Activated CD4-positive, alpha-beta T cell treated with anti-CD3 and anti-CD28 coated beads, Interleukin-2, amount 10 ng/mL, durations not matched to agents 24 days and 14 days (primary cell): ENCODE measurements at places on chromosomes 4 and X.
A peak's percentile ranks its signal among the peaks of the same experiment; 100 is the strongest.

DNA sequence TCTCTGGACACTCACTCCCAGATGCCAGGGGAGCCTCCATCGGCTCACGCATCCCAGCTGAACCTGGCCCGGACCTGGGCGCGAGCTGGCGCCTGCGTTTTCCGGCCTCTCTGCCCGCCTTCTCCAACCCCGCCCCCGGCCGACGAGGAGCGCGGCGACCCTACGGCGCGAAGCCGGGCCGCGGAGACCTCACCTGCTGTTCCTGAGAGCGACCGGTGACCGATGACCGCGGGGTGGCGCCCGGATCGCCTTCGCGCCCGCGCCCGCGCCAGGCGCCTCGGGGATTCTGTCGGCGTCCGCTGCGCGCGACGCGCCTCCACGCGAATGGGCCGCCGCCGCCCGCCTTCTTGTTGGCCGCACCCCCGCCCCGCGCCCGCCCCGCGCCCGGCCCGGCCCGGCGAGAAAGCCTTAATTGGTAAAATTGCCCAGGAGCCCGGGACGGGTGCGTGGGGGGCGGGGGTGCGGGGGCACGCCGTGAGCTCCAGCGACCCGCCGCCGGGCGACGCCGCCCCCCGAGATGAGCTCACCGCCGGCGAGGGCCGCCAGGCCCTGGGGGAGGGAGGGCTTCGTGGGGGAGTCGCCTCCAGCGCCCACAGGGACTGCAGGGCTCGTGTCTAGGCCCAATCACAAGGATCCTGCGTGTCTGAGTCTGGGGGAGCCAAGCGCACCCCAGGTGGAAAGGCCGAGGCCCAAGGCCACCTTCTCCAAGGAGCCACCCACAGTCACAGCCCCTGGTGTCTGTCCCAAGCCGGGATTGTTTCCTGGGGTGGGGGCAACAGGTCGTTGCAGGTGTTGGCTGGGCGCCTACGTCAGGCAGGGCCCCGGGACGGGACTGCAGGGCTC is at the start of gene FLNA:
Gene FLNA (minus strand): TSS at position 322 of the 843 bp plus-strand sequence. CDS start 3,389 bp downstream, outside the sequence.
- no peak within 1 kb of the TSS for H3K27ac ChIP-seq
- peak; percentile 82 for DNase-seq
- no peaks in the 10 kb centered on the region for H3K27me3 ChIP-seq
- H3K4me1 ChIP-seq, result peaks cover 9% of the 10 kb centered on the region
- peak within 1 kb of the TSS; percentile 76 for H3K4me3 ChIP-seq

- H3K4me3 ChIP-seq, result no peak overlapping the region
- H3K27ac ChIP-seq, result no peak overlapping the region
- H3K4me1 ChIP-seq, result peaks cover 15% of the 10 kb centered on the region
- DNase-seq, result no peak
- H3K27me3 ChIP-seq, result peaks cover 9% of the 10 kb centered on the region
These were observed 148.5 kb downstream of the PPP3CA start for GRCh38 chr4:101198682-101199339.

DNA sequence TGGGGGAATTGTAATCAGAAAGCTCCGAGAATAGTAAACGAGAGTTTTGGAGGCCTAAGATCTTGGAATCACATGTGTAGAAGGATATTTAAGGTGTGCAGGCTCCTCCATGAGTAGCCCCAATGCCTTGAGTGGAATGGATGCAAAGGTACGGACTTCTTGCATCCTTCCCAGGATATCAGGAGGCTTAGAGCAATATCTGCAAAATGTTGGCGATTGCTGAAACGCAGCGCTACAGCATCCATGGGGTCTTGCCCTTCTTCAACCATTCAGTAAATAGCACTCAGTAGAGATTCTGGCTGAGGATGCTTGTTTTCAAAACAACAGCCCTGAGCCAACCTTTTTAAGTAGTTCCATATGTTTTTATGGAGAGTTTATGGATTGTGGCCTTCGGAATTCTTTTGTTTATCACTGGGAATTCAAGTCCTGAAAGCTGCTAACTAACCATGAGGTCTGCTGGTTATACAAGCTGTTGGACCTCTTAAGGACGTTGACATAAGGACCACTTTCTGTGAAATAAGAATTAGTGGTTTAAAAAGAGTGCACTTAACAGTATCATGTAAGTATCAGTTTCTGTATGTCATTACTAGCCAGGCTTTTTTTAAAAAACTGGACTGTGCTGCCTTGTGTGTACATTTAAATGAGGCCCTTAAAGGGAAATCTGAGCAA is 228.8 kb upstream of the PGRMC2 start:
- no peak for DNase-seq
- peaks cover 18% of the 10 kb centered on the region for H3K4me1 ChIP-seq
- H3K27me3 ChIP-seq, result no peaks in the 10 kb centered on the region
- H3K4me3 ChIP-seq, result no peak overlapping the region
- no peak overlapping the region for H3K27ac ChIP-seq
- no peaks in the 10 kb centered on the region for H3K36me3 ChIP-seq

DNA sequence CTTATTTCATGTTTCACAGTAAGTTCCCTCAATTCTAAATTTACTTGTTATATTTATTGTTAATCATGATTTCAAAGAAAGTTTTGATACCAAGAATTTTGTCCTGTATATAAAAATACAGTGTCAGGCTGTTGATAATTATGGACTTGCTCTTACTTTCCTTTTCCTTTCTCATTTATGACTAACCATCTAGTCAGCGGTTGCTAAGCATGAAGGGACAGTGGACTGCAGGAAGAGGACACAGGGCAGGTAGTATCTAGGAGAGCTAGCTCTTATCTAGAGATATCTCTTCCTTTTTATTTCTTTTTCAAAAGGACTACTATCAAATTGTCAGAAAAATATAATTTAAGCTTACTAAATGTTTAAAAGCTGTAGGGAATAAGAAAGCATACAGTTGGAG is 1.6 kb downstream of the OPRPN start:
- H3K27ac ChIP-seq, result no peak overlapping the region
- H3K4me3 ChIP-seq, result no peak overlapping the region
- H3K27me3 ChIP-seq, result no peaks in the 10 kb centered on the region
- no peaks in the 10 kb centered on the region for H3K4me1 ChIP-seq
- no peak for DNase-seq

DNA sequence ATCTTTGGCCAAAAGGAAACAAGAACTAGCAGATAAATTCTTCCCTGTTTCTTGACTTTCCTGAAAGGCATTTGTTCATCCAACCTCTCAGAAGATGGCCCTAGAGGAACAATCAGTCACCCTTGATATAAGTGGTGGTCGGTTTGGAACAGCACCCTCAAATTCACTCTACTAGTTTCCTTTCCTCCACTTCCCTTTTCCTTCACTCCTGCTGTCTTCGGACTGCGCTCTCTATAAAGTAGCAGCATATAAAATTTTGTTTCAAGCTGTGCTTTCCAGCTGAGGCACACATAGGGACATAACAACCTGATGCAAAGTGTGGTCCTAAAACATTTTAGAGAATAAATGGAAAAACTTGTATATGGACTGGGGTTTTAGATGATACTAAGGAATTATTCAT is 29.0 kb upstream of the MOB1B start:
- H3K27me3 ChIP-seq, result no peaks in the 10 kb centered on the region
- no peaks in the 10 kb centered on the region for H3K4me1 ChIP-seq
- H3K27ac ChIP-seq, result no peak overlapping the region
- no peaks in the 10 kb centered on the region for H3K36me3 ChIP-seq

DNA sequence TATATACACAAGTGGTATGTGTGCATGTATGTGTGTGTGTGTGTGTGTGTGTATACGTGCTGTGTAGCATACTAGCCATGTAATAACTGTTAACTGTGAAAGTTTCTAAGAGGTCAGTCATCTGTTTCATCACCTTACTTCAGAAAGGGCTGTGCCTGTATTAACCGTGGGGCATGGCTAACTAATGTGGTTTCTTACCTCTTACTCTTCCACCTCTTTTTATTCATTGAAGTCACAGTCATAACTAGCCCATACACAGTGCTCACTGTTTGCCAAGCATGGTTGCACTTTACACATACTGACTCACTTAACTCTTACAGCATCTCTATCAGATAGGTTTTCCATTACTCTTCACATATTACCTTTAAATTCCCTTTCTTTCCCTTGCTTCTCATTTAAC is 23.7 kb upstream of the LRAT start:
- H3K27ac ChIP-seq, result no peak overlapping the region
- H3K4me1 ChIP-seq, result peaks cover 11% of the 10 kb centered on the region
- H3K27me3 ChIP-seq, result peaks cover 10% of the 10 kb centered on the region
- no peak overlapping the region for H3K4me3 ChIP-seq
- no peak for DNase-seq
- H3K36me3 ChIP-seq, result no peaks in the 10 kb centered on the region

DNA sequence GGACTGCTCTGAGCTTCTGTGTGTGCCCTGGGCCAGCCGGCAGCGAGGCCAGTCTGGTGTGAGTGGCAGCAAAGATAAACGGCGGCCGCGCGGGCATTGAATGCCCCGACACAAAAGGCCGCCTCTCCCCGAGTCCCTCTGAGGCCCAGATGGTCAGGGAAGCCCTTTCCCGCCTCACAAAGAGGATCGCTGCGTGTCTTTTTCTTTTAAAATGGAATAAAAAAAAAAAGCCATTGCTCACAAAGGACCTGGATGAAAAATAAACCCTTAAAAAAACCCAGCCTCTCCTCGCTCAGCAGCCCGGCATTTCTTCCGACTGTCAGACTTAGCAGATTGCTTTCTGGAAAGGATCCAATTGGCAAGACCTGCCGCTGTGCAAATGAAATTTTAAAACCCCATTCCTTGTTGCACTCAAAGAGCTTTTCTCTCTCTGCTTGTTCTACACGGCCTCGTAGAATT is 578.7 kb downstream of the BCOR start:
- peaks cover 3% of the 10 kb centered on the region for H3K4me1 ChIP-seq
- H3K27me3 ChIP-seq, result no peaks in the 10 kb centered on the region
- no peak overlapping the region for H3K4me3 ChIP-seq
- H3K27ac ChIP-seq, result no peak overlapping the region
- DNase-seq, result no peak

- H3K36me3 ChIP-seq, result no peaks in the 10 kb centered on the region
- H3K4me3 ChIP-seq, result no peak overlapping the region
- H3K27ac ChIP-seq, result no peak overlapping the region
- H3K4me1 ChIP-seq, result peaks cover 23% of the 10 kb centered on the region
These were observed 5.3 kb upstream of the ARAP2 start for GRCh38 chr4:36249610-36250009.

- DNase-seq, result no peak
- H3K27ac ChIP-seq, result no peak overlapping the region
- H3K4me1 ChIP-seq, result no peaks in the 10 kb centered on the region
- no peaks in the 10 kb centered on the region for H3K36me3 ChIP-seq
These were observed 448.2 kb downstream of the PPARGC1A start for GRCh38 chr4:23441530-23442069.

GRCh38 chr4:134934036-134934808 is 732.6 kb upstream of the PABPC4L start:
- DNase-seq, result no peak
- no peaks in the 10 kb centered on the region for H3K36me3 ChIP-seq
- H3K27ac ChIP-seq, result no peak overlapping the region
- no peaks in the 10 kb centered on the region for H3K4me1 ChIP-seq
- no peaks in the 10 kb centered on the region for H3K27me3 ChIP-seq

DNA sequence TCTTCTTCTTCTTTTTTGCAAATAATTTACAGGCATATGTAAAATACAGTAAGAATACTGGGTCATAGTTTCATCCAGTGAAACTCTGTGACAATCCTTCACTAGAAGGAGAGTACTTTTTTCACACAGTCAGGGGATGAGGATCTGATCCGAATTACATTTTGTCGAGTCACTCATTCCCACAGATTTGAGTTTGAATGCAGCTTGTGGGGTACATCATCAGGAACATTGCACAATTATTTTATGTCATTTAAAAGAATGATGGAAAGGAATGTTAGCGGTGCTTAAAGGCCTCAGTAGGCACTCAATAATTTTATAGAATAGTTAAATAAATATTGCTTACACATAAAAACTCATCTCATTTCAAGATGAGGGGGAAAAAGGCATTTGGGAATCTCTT is 88.6 kb downstream of the CHRNA9 start:
- peaks cover 18% of the 10 kb centered on the region for H3K36me3 ChIP-seq
- no peak overlapping the region for H3K27ac ChIP-seq

DNA sequence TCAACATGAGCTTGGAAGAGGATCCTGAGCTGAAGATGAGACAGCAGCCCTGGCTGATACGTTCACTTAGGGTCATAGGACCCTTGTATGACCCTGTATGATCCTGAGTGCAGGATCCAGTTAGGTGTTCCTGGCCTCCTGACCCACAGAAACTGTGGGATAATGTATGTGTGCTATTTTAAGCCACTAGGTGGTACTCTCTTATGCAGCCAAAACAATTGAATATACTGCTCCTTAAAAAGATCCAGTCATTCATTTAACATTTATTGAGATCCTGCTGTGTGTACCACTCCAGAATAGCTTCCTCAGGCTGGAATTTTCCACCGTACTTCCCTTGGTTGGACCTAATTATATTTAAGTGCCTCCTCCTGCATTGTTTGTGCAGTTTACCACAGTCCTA is 167.1 kb downstream of the AMELX start:
- no peaks in the 10 kb centered on the region for H3K27me3 ChIP-seq
- no peak overlapping the region for H3K27ac ChIP-seq
- H3K4me1 ChIP-seq, result no peaks in the 10 kb centered on the region
- H3K36me3 ChIP-seq, result no peaks in the 10 kb centered on the region
- H3K4me3 ChIP-seq, result no peak overlapping the region
- no peak for DNase-seq

- H3K27ac ChIP-seq, result no peak overlapping the region
- H3K4me1 ChIP-seq, result no peaks in the 10 kb centered on the region
- H3K4me3 ChIP-seq, result no peak overlapping the region
- DNase-seq, result no peak
- H3K27me3 ChIP-seq, result peaks cover 43% of the 10 kb centered on the region
- H3K36me3 ChIP-seq, result no peaks in the 10 kb centered on the region
These were observed 148.9 kb downstream of the MAML3 start for GRCh38 chr4:140004922-140005627.

DNA sequence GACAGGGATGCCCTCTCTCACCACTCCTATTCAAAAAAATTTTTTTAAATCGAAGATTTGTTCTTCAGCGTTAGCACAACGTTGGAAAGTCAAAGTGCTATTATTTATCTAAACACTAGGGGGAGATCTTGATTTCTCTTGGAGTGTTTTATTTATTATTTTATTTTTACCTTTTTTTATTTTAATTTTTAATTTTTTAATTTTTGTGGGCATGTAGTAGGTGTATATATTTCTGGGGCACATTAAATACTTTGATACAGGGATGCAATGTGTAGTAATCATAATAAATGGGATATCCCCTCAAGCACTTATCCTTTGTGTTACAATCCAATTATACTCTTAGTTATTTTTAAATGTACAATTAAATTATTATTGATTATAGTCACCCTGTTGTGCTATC is 37.4 kb upstream of the SLC10A4 start:
- no peaks in the 10 kb centered on the region for H3K4me1 ChIP-seq
- no peak for DNase-seq
- H3K4me3 ChIP-seq, result no peak overlapping the region
- H3K36me3 ChIP-seq, result no peaks in the 10 kb centered on the region
- no peak overlapping the region for H3K27ac ChIP-seq
